Kidney epithelial cell (primary cell): ENCODE measurements at places on chromosomes 5 and 9. TPM values are rescaled to one million over a fixed set of nuclear protein-coding genes. Genes with fewer than 3 reads are reported as not detected.

The TNFAIP8 gene
- 35.8 and 40.0 TPM in 2 replicates for total RNA-seq

The STKLD1 gene
- total RNA-seq = 0.27 TPM in 1 of 2 replicates, not detected in the other

The FOXE1 gene
- 0.04 and 0.14 TPM in 2 replicates for total RNA-seq

The LECT2 gene
- total RNA-seq = not detected in 2 replicates

The KIF20A gene
- total RNA-seq = 4.4 and 4.6 TPM in 2 replicates

The CCDC187 gene
- total RNA-seq = under 0.01 and 0.04 TPM in 2 replicates

DNA sequence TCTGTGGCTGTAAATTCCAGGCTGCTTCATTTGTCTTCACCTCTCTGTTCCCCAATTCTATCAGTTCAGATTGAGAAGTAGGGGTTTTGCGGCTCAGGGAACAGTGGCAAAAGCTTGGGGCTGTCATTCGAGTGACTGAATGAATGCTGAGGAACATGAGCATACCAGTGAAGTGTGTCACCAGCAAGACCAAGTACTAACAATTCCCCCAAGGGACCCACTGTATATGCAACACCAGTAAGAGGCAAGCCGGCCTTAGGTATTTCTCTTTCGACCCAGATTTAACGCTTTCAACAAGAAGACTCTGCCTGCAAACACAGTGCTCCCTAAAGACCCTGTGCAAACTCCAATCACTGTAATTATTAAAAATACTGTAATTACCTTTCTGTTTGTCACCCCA, 25.8 kb downstream of the KLHL3 start:
- no peak for DNase-seq

DNA sequence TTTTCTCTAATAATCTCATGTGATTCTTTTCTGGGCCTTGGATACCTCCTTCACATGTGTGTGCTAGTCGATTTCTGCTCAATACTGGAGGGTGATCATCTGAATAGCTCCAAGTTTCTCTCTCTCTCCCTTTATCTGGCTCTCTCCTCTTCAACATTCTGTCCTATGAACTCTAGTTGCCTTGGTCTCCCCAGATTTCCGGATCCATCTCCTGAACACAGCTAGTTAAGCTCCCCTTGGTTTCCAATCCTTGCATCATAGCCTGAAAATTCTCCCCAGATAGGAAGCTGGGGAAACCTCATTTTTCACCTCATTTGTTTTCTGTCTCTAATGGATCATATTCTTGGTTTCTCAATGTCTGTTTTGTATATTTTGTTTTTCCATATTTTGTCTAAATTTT, 832.3 kb downstream of the MTRR start:
- no peak for DNase-seq

DNA sequence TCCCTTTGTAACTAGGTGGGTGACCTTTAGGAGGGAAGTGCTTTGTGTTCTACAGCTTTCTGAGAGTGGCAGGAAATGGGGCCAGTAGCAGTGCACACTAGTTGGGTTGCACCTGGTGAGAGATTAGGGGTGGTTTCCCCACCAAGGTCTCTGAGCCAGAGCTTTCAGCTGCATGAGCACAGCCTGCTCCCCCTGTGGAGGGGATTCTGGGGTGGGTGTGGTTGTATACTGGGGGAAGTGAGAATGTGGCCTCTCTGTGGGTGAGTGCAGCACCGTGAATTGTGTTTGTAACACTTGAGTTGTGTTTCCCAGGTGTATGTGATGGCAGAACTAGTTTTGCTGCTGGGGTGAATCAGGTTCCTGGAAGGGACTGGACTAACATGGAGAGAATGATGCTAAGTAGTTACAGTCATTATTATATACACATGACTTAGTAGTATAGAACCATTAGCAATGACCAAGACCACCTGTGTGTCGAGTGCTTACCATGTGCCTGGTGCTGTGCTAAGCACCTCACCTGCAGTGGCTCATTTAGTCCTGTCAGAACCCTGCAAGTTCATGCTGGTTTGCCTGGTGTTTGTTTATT, 11.8 kb upstream of the CXXC5 start:
- DNase-seq = no peak

DNA sequence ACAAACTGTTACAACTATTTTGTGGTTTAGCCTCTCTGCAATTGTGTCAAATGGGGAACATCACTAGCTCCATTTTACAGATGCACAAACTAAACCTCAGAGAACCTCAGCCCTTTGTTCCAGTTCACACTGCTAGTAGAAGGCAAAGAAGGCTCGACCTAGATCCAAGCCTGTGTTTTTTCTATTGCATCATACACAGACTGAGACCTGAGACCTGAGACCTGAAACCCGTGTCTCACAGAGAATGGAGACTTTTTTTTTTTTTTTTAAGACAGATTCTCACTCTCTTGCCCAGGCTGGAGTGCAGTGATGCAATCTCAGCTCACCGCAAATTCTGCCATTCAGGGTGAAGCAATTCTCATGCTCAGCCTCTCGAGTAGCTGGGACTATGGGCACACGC, 120.8 kb downstream of the GALNT10 start:
- no peak for DNase-seq

DNA sequence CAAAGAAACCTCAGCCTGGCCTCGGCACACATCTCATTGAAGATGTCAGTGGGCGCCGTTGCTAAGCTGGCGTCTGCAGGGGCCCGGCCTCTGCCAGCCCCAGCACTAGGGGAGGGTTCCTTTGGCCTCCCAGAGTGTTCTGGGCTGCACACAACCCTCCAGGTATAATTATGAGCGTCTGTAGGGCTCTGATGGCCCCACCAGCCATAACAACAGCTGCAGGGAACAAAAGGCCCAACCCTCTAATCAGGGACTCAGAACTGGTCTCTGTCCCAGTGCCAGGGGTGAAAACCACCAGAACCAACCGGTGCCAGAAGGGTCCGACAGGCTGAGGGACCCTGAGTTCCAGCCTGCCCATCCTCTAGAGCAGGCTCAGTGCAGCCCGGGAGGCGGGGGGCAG, 39.5 kb upstream of the SLC12A7 start:
- DNase-seq = no peak

DNA sequence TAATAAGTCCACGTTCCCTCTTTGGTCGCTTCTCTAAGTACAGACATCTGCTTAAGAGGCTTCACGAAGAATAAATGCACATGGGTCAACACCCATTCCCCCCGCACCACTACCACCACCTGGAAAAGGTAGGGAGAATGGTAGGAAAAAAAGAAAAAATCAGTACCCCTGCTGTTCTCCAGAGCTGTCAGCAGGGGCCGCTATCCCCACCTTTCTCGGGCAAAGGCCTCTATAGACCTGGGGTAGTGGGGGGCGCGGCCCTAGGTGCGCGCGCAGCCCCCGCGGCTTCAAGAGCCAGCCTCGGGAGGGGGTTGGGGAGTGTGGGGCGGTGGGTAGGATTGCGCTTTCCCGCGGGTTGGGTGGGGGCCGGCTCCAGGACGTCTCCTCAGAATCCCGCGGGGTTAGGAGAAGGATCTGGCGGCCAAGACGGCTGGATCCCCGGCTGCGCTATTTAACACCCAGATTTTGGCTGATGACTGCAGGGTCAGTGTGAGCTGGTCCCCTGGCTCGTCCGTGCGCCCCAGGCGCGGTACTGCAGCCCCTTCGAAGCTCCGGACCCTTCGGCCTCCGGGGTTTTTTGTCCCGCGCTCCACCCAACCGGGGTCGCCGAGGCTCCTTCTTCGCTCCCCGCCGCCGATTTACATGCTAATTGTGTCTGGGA, 1.6 kb upstream of the SEMA6A start:
- DNase-seq = no peak

GRCh38 chr5:90305041-90305720, 104.4 kb downstream of the CETN3 start:
- DNase-seq = no peak

GRCh38 chr5:63211448-63212132, 633.0 kb downstream of the LRRC70 start:
- no peak for DNase-seq
